Smooth muscle cell of the pulmonary artery (primary cell): ENCODE measurements at places on chromosomes 2 and 18. TPM values are rescaled to one million over a fixed set of nuclear protein-coding genes. Genes with fewer than 3 reads are reported as not detected.

The UPP2 gene
- total RNA-seq = not detected in 2 replicates

The EVX2 gene
- not detected in 2 replicates for total RNA-seq

The OSR1 gene
- total RNA-seq = 11.6 and 29.1 TPM in 2 replicates

The KIF1A gene
- total RNA-seq = 0.07 and 0.33 TPM in 2 replicates

The AMER3 gene
- total RNA-seq = not detected in 2 replicates

The GALR1 gene
- not detected in 2 replicates for total RNA-seq

The SAG gene
- not detected in 2 replicates for total RNA-seq

The PRKAG3 gene
- 0.10 and 0.52 TPM in 2 replicates for total RNA-seq

The C2orf92 gene
- 2.5 and 2.9 TPM in 2 replicates for total RNA-seq
